ENCODE measurements at places on chromosomes 5 and 9.
A peak's percentile ranks its signal among the peaks of the same experiment; 100 is the strongest.

DNA sequence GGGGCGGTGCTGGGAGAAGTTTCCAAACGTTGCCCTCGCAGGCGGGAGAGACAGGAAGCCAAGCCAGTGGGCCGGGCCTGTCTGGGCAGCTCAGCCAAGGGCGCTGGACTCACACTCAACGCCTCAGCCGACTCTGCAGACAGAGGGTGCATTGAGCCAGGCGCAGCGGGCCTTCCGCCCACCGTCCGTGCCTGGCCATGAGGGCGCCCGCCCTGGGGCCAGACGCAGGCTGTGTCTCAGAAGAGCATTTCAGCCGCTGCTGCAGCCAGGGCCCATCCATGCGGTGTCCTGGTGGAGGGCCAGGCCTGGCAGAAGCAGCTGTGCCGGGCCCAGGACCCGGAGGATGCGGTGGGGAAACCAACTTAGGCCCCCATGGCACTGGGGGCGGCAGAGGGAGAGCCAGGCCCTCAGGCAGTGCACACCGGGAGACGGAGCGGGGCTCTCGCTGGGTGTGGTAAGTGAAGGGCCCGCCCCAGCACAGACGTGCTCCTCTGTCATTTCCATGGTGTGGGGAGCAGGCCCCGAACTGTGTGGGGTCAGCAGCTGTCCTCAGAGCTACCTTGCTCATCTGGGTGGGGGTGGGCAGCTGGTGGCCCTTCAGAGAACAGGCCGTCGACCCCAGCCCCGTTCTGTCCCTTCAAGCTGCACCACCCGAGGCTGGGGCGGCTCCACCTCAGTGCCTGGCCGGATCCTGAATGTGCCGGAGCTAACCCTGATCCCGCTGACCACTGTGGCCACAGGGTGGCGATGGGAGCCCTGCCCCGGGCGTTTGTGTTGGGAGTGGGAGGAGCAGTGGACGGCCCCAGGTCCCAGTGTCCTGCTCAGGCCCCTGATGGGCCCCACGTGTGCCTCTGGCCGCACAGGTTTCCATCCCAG lies 18.0 kb downstream of the DNLZ start:
- peak; percentile 74 for DNase-seq

DNA sequence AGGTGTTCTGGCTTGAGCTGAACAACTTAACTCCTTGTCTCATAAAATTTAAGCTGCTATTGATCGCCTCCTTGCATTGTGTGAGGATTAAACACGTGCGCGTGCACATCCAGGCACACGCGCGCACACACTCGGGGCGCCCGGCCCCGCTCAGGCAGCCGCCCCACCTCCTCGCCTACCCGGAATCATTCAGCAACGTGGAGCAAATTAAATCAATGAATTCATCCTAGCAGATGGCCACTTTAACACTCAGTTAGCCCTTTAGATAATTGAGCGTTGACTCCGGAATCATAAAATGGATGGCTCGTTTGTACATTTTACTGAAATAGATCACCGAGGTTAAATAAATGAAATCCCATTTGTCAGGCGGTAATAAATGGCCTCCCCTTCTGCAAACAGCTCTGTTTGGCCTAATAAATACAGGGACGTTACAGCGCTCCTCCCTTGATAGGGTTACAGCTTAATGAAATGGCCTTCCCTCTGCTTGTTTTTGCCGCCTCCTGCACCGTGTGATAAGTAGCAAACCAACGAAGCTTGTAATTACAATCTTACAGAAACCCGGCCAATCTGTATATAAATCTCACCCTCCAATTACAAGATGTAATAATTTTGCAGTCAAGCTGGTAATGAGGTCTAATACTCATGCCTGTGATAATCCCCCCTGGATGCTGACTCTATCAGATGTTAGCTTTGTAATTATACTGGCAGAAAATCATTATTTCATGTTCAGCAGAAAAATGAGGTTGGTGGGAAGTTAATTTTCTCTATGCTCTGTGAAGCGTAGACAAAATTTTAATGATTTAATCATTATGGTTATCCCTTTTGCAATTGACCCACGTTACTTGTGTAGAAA lies 229.7 kb upstream of the IRX4 start:
- no peak for DNase-seq

DNA sequence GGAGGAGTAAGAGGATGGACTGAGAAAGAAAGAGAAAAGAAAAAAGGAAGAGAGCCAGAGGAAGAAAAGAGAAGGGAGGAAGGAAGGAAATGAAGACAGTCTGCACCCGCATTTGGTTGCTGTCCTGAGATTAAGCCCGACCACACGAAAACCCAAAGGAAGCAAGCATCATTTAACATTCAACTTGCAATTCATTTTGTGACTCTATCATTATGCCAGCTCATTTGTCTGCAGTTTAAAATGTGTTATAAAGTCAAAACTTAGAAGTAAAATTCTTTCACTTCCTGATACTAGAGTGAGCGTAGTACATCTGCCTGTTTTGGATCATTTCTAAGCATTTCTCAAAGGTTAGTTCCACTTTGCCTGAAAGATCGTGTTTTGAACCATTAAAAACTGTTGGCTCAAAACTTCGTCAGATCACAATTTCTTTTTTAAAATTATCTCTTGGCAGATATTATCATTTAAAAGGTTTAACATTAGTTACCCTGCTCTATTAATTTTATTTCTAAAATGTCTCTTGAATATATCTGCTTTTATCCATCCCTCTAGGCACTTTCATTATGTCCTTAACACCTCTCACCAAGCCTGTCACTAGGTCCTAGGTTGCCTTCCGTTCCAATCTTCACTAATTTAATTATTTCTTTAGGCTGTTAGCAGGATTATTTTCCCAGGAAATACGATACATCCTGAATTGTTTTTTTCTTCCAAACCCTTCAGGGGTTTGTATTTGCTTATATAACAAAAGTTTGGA lies 240.9 kb downstream of the TLE4 start:
- DNase-seq: no peak

DNA sequence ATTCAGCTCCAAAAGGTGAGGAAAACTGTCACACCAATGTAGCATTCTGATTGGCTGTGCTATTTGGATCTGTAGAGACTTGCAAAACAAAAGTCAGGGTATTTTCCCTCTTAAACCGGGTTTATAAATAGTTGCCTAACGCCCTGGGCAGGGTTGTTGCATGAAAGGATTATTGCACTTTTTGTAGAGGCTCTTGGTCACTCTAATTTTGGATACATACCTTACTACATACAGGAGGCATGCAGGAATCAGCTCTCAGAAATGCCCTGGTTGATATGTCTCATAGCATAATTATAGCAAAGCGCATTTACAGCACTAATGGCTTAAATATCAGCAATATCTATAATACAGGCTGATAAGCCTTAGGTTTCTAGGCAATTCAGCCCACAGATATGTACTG lies 200.0 kb upstream of the GDNF start:
- DNase-seq: no peak

DNA sequence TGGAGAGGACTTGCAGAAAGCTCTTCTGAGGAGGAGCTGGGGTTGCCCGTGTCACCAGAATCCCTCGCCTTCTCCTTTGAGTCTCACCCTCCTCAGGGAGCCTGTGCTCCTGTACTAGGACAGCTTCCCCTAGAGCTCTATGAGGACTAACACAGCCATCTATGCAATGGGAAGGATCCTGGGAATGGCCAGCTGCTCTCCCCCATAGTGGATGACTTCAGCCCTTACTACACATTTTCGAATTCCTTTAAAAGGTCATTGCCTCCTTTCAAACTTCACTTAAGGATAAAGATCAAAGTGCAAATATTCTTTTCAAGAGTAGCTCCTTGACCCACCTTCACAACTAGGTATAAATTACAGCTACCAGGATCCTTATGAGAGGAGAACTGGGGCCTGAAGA lies 55.1 kb downstream of the PRDM6 start:
- DNase-seq: no peak

DNA sequence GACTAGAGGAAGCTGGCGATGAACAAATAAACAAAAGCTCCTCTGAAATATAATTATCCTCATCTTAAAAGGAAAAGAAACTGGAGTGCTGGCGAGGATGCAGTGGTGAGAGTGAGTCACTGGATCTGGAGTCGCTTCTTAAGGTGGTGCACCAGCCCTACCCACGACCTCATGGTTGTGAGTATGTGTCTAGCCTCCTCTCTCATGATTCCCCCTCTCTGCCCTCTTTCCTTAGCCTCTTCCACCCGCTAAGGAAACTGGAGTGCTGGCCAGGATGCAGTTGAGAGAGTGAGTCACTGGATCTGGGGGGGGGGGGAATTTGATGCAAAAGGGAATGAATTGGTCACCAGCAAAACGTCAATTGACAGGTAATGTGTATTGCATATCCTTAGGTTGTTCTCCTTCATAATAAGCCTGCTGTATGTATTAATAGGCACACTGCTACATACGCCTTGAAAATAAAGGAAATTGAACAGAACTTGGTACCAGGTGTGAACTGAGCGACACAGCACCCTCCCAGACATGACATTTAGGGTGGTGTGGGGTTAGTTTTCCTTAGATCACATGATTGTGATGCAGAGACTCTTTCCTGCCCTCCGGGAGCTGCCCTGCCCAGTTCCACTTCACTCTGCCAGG lies 36.3 kb upstream of the EBF1 start:
- no peak for DNase-seq

DNA sequence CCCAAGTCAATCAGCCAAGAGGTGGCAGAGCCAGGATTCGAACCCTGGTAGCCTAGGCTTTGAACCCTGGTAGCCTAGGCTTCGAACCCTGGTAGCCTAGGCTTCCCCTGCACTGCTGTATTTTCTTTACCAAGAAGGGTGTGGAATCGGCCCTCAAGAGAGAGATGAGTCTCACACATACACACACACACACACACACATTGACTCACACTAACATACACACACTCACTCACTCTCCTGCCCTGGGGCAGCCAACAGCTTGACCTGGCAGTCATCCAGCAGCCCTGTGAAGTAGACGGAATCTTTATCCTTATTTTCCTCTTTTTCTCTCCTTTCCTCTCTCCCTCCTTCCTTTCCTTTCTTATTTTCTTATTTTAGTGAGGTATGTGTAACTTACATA lies 55.4 kb upstream of the RPL26L1 start:
- DNase-seq: no peak

- no peak for DNase-seq
Observed at GRCh38 chr5:55021410-55021809, 2.6 kb upstream of the GZMK start.

- no peak for DNase-seq
Observed at GRCh38 chr9:36151316-36152210, 15.0 kb downstream of the GLIPR2 start.

DNA sequence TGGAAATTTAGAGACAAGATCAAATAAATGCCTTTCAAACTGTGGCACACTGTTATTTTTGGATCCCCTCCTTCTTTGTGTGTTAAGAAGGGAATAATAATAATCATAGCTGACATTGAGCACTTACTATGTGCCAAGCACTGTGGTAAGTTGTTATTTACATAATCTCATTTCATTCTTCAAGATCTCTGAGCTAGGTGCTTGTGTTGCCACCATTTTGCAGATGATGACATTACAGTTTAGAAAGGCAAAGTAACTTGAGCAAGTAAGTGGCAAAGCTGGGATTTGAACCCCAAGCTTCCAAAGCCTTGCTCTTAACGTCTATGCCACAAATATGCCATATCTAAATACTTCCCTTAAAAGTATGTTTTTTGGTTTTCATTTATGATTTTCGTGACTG lies 121.8 kb upstream of the TMEM161B start:
- no peak for DNase-seq

DNA sequence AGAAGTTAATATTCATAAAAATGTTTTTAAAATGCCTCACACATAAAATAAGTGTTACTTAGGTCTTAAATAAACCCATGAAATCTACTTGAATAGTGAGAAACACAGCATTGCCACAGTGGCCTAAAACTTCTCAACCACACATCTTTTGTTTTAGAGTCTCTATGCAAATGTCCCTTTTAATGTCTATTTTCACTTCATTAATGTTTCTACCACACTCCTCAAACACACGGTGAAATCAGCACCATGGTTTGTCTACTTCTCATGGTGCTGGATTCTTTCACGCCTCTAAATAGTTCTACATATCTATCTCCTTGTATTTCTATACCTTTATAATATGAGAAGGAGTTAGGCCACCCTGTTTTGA lies 111.2 kb downstream of the EDIL3 start:
- DNase-seq: no peak

DNA sequence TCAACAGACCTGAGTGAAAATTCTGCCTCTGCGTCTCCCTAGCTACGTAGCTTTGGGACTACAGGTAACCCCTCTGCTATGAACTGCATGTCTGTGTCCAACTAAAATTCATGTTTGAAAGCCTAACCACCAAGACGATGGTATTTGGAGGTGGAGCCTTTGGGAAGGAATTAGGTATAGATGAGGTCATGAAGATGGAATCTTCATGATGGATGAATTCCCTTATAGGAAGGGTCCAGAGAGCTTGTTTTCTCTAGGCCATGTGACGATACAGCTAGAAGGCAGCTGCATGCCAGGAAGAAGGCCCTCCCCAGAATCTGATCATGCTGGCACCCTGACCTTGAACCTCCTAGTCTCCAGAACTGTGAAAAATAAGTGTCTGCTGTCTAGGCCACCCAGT lies 296.4 kb downstream of the SLIT3 start:
- no peak for DNase-seq

DNA sequence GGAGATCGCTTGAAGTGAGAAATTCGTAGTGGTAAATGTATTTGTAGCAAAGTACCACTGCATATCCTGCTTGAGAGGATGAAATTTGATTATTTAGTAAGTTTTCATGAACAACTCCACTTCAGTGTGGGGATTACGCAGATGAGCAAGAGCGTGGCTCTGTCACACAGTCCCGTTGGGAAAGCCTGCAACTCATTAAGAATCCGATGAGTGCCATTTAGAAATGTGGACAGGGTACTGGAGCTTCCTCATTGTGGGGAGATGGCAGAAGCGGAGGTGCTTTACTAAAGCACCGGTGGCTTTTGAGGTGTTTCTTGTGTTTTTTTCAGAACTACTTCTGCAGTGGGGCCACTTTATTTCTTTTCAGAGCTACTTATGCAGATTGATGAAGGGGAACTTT lies 1.4 kb downstream of the TJP2 start:
- DNase-seq: no peak
